ENCODE measurements at places on chromosomes 1 and 21. TPM values are rescaled to one million over a fixed set of nuclear protein-coding genes. Genes with fewer than 3 reads are reported as not detected.

Gene FAM163A
- total RNA-seq = not detected

Gene HES2
- 0.03 TPM for total RNA-seq

GRCh38 chr1:236058141-236058934, 6.6 kb downstream of the NID1 start:
- peaks cover 14% of the 10 kb centered on the region for H3K4me1 ChIP-seq
- H3K4me3 ChIP-seq = no peak overlapping the region
- no peak overlapping the region for H3K27ac ChIP-seq
- peak; percentile 54 for DNase-seq
- peaks cover 3% of the 10 kb centered on the region for H3K36me3 ChIP-seq

- DNase-seq = no peak
- peaks cover 34% of the 10 kb centered on the region for H3K27me3 ChIP-seq
- no peaks in the 10 kb centered on the region for H3K36me3 ChIP-seq
- H3K27ac ChIP-seq = no peak overlapping the region
These were observed 35.9 kb downstream of the ACTL8 start for GRCh38 chr1:17791055-17791390.

DNA sequence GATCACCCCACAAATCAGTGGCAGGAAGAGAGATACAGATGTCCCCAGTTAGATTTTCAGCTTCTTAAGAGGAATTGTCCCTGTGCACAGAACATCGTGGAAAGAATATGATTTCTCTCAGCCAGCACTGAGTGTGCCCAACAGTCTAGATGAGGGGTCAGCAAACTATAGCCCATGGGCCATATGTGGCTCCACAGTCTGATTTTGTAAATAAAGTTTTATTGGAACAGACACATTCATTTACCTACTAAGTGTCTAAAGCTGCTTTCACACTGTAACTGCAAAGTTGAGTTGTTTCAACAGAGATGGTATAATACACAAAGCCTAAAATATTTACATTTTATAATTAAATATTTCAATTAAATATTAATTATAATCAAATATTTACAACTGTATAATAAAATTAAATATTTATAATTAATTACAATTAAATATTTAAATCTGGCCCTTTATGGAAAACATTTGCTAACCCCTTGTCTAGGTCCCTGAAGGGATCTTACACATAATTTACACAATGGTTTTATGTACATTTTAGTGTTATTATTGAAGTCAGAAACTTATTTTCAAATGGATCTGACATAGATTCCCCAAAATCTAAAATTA, 407.6 kb downstream of the PTPRU start:
- no peak overlapping the region for H3K27ac ChIP-seq
- H3K4me3 ChIP-seq = no peak overlapping the region
- H3K27me3 ChIP-seq = peaks cover 8% of the 10 kb centered on the region
- DNase-seq = no peak
- no peaks in the 10 kb centered on the region for H3K36me3 ChIP-seq

DNA sequence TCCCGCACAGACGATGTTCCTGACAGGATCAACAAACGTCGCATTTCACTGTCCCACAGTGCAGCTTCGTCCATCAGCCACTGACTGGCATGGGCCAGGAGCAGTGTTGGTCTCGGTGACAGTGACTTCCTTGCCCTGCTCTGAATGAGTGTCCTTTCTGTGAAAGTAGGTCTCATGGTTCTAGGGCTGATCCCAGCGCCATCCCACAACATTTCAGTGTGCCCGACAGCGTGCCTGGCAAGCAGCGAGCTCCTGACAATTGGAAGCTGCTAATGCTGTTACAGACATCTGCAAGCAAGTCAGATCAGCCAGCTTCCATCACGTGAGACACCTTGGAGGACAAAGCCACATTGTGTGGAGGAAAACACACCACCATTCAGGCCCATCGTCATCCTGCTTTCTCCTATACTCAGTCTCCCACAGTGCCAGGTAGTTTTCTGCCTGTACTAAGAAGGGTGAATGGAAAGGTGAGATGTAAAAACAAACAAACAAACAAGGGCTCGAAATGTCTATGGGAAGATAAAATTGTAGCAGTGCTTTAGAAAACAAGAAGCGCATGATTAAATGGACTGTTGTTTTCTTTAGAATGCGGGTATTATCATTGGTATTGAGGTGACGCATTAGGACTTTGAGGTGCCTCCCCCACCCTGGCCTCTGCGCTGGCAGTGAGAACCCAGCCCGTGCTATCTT, 21.9 kb downstream of the ERRFI1 start:
- no peaks in the 10 kb centered on the region for H3K27me3 ChIP-seq
- no peak for DNase-seq
- H3K4me3 ChIP-seq = no peak overlapping the region
- peaks cover 10% of the 10 kb centered on the region for H3K36me3 ChIP-seq
- peak overlapping the region; percentile 81 for H3K27ac ChIP-seq
- peaks cover 33% of the 10 kb centered on the region for H3K4me1 ChIP-seq

- no peaks in the 10 kb centered on the region for H3K27me3 ChIP-seq
- H3K4me1 ChIP-seq = peaks cover 58% of the 10 kb centered on the region
- H3K36me3 ChIP-seq = no peaks in the 10 kb centered on the region
- peak overlapping the region; percentile 89 for H3K27ac ChIP-seq
These were observed 144.0 kb downstream of the MAGI3 start for GRCh38 chr1:113534130-113534817.

GRCh38 chr1:204176049-204176448, 9.9 kb upstream of the REN start:
- no peaks in the 10 kb centered on the region for H3K36me3 ChIP-seq
- no peaks in the 10 kb centered on the region for H3K27me3 ChIP-seq

GRCh38 chr1:31356427-31356826, 16.4 kb downstream of the FABP3 start:
- no peaks in the 10 kb centered on the region for H3K4me1 ChIP-seq
- DNase-seq = peak; percentile 16
- H3K27ac ChIP-seq = no peak overlapping the region
- H3K4me3 ChIP-seq = no peak overlapping the region
- no peaks in the 10 kb centered on the region for H3K27me3 ChIP-seq
